ENCODE measurements at places on chromosomes 3 and 15.

DNA sequence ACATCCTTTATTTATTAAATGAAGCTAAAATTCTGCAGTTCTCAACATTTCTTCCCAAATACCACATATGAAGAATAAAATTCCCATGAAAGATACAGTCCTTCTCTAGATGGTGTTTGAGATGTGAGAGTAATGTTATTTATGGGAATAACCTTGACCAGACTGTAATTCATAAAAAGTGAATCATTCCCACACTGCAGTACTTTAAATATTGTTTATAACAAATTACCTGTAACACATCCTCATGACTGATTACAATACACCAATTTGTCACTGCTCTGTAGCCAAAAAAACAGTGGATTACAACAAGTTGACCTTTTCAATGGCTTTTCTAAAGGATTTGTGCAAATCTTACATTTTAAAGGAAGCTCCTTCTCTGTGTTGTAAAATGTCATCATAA, 651.3 kb downstream of the NSUN3 start:
- no peak for DNase-seq

- DNase-seq = no peak
Observed at GRCh38 chr3:13644341-13645117, 95.6 kb downstream of the FBLN2 start.

GRCh38 chr15:65947041-65947440, 77.8 kb downstream of the RAB11A start:
- DNase-seq = no peak

DNA sequence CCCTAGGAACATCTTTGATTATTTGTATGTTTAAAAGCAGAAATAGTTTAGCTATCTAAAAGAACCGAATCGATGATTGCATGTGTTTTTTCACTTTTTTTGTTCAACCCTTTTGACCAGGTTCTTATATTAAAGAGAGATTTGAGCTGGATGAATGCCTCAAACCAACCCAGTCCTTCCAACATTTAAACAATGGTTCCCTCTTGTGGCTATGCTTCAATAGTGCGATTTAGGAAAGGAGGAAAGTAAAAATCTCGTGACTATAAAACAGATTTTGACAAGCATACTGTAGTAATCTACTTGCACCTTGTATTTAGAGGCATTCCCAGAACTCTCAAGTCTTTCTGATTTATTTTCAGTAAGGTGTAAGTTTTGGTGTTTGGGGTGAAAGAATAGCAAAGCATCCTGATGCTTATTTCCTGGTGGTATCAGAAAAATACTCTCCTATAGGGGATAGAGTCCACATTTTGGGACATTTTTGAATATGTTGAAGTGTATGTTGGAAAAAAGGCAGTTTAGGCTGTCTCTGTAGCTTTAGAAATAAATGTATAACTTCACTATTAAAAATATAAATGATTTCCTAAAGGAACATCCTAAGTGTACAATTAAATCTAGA, 159.6 kb upstream of the KCNH8 start:
- peak; percentile 49 for DNase-seq

GRCh38 chr3:124363476-124363875, 366.8 kb upstream of the UMPS start:
- DNase-seq = no peak

- DNase-seq = peak; percentile 59
Observed at GRCh38 chr15:64029110-64029509, 17.2 kb downstream of the DAPK2 start.

DNA sequence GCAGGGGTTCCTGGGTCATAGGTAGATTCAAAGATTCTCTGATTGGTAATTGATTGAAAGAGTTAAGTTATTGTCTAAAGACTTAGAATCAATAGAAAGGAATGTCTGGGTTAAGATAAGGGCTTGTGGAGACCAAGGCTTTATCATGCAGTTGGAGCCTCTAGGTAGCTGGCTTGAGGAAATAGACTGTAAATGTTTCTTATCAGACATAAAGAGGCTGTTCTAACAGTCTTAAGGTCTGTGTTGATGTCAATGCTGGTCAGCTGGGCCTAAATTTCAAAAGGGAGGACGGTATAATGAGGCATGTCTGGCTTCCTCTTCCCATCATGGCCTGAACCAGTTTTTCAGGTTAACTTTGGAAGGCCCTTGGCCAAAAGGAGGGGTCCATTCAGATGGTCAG, 48.9 kb downstream of the GASK1A start:
- no peak for DNase-seq

DNA sequence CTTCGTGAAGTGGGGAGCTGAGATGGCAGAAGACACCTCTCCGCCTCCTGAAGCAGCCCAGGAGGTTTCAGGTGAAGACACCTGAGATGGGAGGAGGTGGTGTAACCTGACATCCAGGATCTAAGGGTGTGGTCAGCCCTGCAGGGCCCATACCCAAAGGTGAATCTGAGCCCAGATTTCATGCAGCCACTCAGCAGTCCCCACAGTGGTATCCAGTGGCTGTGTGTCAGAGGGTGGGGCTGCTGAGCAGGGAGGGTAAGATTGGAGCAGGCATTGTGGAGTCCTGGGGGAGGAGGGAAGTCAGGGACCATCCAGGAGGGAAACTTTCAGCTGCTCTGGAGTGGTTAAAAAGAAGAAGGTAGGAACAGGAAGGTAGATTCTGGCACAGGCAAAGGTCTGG, 46.0 kb upstream of the SMAD6 start:
- no peak for DNase-seq

- DNase-seq = peak; percentile 38
Observed at GRCh38 chr15:78709263-78709882, 68.4 kb upstream of the CHRNB4 start.

GRCh38 chr3:167675848-167676247, 22.1 kb upstream of the WDR49 start:
- DNase-seq = no peak

GRCh38 chr3:182738583-182739411, 54.5 kb upstream of the ATP11B start:
- DNase-seq = no peak

DNA sequence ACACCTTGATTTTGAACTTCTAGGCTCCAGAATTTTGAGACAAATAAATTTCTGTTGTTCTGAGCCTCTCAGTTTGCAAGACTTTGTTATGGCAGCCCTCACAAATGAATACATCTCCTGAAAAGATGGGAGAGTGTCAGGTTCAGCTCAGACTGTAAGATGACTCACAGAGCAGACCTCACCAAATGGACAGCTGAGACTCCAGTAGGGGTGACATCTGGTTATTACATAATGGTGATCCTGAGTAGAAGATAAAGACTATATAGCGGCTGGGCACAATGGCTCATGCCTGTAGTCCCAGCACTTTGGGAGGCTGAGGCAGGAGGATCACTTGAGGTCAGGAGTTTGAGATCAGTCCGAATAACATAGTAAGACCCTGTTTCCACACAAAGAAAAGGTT, 26.2 kb upstream of the MTMR14 start:
- no peak for DNase-seq

GRCh38 chr3:129305592-129306091, 27.0 kb downstream of the HMCES start:
- no peak for DNase-seq

DNA sequence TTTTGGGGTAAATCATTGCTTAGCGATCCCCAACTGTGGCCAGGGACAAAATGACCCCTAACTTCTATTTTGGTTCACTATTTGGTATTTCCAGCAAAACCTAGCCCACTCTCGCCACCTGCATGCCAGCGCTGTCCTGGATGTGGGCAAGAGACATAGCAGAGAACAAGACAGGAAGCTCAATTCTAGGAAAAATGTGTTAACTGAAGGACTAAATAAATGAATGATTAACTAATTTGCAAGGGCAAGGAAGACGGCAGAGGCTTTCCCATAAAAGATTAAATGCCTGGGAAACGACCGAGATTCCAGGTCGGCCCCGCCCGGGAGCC, 408 bp downstream of the NICN1 start:
- no peak for DNase-seq

DNA sequence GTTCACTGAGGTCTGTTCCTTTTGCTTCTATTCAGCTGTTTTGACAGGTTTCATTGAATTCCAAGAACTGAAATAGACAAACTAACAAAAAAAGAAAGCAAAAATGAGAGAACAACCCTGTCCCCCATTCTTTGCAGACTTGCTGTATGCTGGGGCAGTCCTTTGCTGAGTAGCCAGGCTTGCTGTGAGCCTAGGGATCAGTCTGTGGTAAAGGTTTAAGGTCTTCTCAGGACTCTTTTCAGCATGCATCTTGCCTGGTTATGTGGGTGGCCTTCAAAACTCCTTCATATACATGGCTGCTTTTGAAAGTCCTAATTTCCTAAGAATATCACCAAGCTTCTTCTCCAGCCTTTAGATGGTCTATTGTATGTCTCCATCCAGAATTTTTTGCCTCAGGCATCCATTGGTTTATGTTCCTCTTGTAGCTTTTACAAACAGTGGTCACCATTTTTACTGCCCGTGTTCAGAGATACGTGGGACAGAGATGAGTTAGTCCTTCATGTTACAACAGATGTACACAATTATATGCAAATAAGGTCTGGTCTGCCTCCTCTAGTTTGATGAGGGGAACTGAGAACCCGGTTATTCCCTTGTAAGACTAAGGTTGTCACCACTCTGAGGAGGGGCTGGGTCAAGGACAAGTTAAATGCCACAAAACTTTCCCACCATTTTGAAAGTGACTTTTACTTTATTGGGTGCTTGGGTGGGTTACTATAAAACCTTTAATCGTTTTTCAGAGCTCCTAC, 41.4 kb downstream of the SACM1L start:
- DNase-seq = no peak

GRCh38 chr3:109532257-109533216, 195.2 kb upstream of the DPPA4 start:
- no peak for DNase-seq

DNA sequence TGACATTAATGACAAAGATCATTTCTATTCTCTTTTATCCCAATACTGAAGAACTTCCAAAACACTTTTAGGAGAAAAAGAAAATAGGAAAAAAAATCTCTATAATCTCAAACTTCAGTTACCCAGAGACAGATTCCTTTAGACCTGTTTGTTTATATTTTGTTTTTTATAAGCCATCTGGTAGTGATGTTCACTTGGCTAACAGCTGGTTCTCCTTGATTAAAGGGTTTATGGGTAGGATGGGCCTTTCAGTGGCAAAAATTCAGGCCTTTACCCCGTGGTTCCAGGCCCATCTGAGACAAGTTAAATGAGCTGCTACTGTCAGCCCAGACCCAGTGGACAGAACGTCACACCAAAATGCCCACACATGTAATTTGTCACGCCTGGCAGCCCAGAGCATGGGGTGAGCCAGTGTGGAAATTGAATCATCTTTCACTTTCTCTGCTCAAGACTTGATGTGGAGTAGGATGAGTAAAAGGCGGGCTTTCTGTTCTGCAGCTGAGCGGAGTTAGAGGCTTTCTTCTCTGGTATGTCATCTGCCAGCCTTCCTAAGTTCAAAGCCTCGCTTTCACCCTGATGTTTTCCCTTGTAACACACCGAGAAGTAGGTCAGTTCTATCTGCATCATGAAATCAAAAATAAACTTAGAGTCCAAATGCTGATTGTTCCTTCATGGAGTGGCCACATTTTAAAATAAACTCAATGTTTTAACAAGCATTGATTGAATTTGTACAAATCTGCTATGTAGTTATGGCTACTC, 62.5 kb upstream of the SKOR1 start:
- DNase-seq = no peak

- DNase-seq = peak; percentile 57
Observed at GRCh38 chr3:13235079-13235478, 161.8 kb upstream of the IQSEC1 start.
